Caudate nucleus (tissue), 63 donors: ENCODE measurements at places on chromosomes 3 and 15.

- DNase-seq = no peak
These were observed 126.2 kb downstream of the ASB7 start for GRCh38 chr15:100728371-100729201.

DNA sequence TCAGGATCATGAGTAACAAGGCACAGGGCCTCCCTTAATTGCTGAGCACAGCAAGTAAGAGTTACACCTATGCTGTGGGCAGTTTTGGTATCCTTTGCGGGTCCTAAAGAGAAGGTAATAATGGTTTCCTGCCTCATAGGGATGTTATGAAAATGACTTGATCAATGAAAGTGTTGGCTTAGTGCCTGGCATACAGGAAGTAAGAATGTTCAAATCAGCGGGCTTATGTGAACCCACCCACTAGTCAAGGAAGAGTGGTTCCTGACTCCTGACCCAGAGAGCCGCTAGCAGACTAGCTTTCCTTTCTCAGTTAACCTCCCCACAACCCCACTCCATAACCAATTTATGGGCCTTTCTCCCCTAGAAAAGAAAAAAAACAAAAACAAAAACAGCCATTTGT, 5.2 kb upstream of the ADAMTS9 start:
- DNase-seq = no peak

- no peak for DNase-seq
These were observed 50.7 kb downstream of the TIGIT start for GRCh38 chr3:114344492-114344891.

DNA sequence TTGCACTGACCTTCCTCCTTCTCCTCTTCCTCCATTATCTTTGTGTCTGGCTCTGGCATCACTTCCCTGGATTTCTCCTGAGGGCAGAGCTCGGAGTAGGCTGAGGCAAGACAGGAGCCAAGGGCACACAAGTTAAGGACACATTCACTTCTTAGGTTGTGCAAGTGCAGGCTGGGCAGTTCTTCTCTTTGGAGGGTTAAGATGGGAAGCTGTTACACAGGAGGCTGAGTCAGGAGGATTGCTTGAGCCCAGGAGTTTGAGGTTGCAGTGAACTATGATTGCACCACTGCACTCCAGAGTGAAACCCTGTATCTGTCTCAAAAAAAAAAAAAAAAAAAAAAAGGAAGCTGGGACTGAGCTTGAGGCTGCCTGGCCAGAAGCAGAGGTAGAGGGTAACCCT, 176.2 kb upstream of the ANKRD28 start:
- DNase-seq = no peak

DNA sequence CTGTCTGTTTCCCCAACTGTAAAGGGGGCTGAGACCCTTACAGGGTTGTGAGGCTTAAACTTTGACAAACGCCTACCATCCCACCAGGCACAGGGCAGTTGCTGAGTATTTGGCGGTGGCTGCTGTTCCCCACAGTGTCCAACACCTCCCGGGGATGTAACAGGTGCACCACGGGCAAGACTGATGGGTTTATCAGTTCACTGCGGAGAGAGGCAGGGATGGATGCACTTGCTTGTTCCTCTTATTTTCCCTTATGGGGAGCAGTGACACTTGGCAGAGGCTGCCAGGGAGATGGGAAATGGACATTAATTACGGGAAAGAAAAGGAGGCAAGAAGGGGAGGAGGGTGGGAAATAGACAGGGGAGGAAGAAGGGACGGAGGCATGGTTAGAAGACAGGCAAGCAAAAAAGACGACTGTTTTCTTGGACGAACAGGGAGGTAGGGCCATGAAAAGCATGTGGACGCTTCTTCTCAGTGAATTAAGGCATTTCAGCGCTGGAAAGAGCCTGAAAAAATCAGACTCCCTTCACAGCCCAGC, 16.6 kb upstream of the ADIPOQ start:
- DNase-seq = no peak
